ENCODE measurements at places on chromosomes 7 and 10.

- DNase-seq: no peak
These were observed 111.3 kb upstream of the ASAH2 start for GRCh38 chr10:50362547-50363125.

DNA sequence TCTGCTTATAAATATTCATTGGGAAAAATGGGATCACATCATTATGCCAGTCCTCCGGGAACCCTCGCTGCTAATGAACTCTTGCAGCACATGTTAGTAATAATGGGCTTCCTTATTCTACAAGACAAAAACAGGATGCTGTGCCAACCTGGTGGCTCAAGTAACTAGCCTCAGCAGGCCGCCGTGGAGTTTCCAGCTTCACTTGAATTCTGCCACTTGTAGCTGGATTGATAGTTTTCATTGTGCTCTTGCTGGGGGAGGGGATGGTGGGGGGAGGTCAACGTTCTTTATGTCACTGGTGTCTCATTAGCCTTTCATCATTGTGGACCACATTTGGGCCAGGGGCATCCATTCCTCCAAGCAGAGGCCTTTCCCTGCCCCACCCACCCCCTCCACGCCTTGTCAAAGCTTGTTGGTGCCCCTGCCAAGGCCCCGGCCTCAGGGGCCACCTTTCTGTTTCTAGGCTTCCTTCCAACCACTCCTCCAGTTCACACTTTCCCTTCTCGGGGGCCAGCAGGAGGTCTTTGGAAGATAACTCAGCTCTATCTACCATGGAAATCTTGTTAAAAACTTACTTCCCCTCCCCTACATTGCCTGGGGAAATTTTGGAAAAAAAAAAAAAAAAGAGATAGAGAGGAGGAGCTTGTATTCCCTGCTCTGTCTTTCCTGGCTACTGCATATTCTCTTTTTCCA lies 153.9 kb downstream of the BMPER start:
- DNase-seq: no peak

DNA sequence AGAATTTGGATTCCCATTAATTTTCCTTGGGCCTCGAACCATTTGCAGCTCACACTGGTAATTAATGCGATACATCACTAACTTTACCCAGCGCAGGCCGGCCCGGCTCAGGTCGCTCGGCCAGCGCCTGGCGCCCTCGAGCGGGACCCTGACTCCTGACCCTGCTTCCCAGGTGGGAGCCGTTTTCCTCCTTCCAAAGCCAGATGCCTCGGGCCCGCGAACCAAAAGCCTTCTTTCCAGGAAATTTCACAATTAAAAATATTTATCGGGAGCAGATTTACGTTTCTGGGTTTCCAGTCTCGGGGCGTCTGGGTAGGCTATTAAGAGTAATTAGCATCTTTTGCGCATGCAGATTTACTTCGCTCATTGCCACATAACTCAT lies 12.2 kb downstream of the LBX1 start:
- no peak for DNase-seq

DNA sequence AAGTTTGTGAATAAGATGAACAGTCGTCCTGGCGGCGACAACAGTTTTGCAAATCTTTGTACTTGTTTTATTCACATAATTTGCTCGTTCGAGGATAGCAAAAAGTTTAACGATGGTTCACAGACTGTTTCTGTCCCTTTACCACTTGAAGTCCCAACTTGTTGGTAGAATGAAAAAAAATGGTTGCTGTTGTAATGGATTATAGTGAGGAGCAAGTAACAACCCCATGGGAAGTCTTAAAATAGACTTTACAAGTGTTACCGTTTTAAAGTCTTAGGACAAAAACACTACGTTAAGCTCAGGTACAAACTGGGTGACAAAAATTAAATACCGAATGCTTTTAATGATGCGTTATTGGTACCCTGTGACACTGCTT lies 589 bp downstream of the LSM8 start:
- peak; percentile 7 for DNase-seq

DNA sequence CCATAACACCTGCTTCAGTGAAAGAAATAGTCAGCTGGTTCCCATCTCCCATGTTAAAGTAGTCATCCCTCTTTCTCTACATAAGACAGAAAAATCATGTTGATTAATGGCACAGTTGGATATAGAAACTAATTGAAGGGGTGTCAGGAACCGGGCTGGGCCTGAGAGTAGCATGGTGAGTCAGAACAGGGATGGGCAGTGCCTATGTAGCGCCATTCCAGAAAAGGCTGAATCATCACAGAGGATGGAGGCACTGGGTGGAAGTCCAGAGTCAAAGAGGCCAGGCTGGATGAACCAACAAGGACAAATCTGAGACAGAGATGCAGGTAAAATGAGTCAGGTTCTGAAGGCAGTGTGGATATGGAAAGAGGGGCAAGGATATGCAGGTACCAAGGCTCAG lies 201.2 kb downstream of the LHFPL3 start:
- no peak for DNase-seq

GRCh38 chr7:2855386-2855785 lies 11.3 kb upstream of the GNA12 start:
- DNase-seq: no peak

GRCh38 chr10:85851325-85851724 lies 515.3 kb downstream of the GRID1 start:
- DNase-seq: no peak

DNA sequence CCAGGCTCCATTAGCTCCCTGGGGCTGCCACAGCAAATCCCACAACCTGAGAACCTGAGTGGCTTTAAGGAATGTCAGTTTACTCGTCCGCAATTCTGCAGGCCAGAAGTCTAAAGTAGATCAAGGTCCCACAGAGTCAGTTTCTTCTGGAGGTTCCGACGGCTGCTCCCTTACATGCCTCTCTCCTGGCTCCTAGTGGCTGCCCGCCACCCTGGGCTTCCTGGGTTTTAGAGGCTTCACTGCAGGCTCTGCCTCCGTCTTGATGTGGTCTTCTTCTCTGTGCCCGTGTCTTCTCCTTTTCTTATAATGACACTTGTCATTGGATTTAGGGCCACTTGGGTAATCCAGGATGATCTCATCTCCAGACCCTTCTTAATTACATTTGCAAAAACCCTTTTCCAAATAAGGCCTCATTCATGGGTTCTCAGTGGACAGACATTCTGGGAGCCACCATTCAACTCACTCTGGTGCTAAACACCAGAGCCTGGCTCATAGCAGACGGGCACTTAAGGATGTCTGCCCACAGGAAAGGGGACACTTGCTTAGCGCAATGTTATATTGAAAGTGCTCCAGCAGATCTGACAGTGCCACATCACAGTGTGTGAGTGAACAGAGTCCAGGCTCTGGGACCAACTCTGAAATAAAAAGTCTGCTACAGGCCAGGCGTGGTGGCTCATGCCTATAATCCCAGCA lies 77.6 kb downstream of the VWC2 start:
- no peak for DNase-seq

GRCh38 chr7:104878577-104878976 lies 135.4 kb upstream of the KMT2E start:
- no peak for DNase-seq

- no peak for DNase-seq
These were observed 37.4 kb downstream of the RASGEF1A start for GRCh38 chr10:43229208-43230061.

GRCh38 chr7:105189859-105190492 lies 176.0 kb downstream of the KMT2E start:
- no peak for DNase-seq

DNA sequence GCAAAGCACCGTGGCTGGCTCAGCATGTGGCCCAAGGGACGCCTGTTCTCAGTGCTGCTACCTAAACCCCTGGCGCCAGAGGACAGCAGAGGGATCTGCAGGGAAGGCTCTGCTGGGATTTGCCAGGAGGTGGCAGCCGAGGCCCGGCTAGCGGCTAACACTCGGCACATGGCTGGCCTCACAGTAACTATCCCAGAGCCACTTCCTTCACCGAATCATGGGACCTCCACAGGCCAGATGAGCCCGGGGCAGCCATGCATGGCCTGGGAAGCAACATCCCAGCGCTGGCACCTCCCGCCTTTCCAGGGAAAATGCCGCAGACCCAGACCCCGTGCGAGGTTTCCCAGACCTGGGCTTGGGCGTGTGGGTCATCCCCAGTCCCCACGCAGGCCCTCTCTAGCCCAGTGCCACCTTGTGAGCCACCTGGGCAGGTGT lies 36.4 kb downstream of the DPYSL4 start:
- peak; percentile 92 for DNase-seq

- DNase-seq: no peak
These were observed 80.5 kb downstream of the ABI1 start for GRCh38 chr10:26780106-26780792.

DNA sequence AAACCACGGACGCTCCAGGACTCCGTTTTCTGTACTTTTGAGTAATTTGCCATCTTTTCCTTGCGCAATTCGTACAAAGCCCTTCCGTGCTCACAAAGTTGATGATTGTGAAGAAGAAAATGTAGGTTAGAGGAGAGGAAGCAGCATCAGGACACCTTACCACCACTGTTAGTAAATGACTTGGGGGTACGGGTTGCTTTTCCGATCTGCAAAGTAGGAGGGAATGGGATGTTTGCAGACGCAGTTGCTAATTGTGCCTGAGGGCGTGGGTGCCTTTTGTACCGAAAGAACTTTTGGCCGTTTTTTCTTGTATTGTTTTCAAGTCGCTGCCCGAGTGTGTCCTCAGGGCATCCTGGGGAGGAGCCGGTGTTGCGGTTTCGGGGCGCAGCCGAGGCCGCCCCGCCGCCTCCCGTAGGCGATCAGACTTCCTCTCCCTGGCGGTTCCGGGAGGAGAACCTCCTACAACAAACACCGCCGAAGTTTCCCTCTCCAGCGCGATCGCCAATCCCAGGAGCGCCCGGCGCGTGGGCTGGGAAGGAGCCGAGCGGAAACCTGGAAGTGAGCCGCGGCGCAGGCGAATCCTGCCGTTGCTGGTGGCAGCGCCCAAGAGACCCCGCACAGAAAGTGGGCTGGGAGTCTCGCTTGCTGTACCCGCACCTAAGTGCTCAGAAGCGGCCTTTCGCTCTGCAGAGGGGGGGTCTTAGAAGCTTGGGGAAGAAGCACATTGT lies 1.0 kb downstream of the PRR15 start:
- peak; percentile 85 for DNase-seq

DNA sequence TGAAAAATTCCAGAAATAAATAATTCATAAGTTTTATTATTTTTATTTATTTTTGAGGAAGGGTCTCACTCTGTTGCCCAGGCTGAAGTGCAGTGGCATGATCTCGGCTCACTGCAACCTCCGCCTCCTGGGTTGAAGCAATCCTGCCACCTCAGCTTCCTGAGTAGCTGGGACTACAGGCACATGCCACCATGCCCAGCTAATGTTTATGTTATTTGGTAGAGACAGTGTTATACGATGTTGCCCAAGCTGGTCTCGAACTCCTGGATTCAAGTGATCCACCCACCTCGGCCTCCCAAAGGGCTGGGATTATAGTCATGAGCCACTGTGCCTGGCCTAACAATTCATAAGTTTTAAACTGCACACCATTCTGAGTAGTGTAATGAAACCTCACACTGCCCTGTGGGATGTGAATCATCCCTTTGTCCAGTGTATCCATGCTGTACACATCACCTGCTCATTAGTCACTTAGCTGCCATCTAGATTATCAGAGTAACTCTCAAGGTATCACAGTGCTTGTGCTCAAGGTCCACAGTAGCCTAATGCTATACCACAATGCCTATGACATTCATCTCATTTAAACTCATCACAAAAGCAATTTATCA lies 17.9 kb downstream of the RTKN2 start:
- no peak for DNase-seq

DNA sequence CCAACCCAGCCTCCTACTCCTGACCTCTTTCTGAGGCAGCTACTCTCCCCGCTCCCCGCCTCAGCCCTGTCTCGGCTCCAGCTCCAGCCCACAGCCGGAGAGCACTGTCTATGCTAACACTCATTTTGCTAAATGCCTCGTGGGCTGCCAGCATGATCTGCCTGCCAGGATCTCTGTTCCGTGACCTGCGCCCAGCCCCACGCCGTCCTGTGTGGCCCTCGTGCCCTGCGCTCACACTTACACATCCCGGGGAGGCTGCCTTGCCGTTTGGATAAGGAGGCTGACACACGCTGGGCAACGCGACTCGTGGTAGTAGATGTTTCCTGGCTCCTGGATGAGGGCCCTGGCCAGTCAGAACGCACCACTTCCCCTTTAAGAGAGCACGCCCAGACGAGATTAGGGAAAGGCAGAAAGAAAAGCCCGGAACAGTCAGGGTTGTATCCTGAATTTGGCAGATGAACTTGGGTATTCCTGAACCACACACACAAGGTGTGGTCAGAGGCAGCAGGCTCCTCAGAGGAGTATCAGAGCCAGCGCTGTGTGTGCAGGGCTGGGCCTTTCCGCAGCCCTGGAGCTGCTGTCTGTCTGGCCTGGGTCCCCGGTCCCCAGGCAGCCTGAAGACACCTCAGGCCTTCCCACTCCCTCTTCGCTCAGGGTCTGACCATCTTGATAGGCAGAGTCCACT lies 97.7 kb upstream of the EFCAB10 start:
- peak; percentile 85 for DNase-seq

Measured in inflammatory macrophage (primary cell).